ENCODE measurements at places on chromosomes 12 and 14. TPM values are rescaled to one million over a fixed set of nuclear protein-coding genes. Genes with fewer than 3 reads are reported as not detected.
A peak's percentile ranks its signal among the peaks of the same experiment; 100 is the strongest.

Gene PACS2
- 72.5 TPM for total RNA-seq

Gene DPF3
- not detected for total RNA-seq

Gene RAD51B
- 16.7 TPM for total RNA-seq

Gene ARHGAP5
- total RNA-seq: 71.4 TPM

Gene C12orf54
- total RNA-seq: not detected

Gene CMA1
- not detected for total RNA-seq

Gene CISTR
- total RNA-seq: not detected

Gene ART4
- total RNA-seq: not detected

Gene GPR137C
- 4.3 TPM for total RNA-seq

Gene KRT5
- not detected for total RNA-seq

Gene CYP46A1
- 0.59 TPM for total RNA-seq

Gene TAS2R42
- not detected for total RNA-seq

Gene GRIP1
- total RNA-seq: 19.5 TPM

- DNase-seq: no peak
Observed at GRCh38 chr12:4300883-4301282, 20.1 kb upstream of the TIGAR start.

GRCh38 chr12:3489057-3489456 is 1.9 kb upstream of the PRMT8 start:
- DNase-seq: no peak

- DNase-seq: no peak
Observed at GRCh38 chr14:32509632-32510187, 180.6 kb downstream of the AKAP6 start.

- DNase-seq: no peak
Observed at GRCh38 chr14:97306133-97306759, 509.1 kb downstream of the VRK1 start.

DNA sequence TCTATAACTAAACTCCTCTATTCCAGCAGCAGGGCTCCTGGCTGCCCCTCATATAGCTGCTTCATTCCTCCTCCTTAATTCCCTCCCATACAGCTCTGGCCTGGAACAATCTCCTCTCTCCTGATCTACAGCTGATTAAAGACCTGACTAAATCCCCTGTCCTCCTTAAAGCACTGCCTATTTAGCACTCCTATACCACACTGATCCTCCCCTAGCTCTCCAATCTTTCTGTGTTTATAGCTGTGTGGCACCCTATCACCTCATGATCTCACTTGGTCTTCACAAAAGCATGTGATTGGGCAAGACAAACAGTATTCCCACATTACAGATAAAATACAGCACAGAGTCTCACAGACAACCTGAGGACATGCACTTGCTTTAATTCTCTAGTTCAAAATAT is 17.4 kb downstream of the FMNL3 start:
- no peak for DNase-seq

GRCh38 chr14:48247977-48248376 is 572.6 kb upstream of the MDGA2 start:
- DNase-seq: no peak

DNA sequence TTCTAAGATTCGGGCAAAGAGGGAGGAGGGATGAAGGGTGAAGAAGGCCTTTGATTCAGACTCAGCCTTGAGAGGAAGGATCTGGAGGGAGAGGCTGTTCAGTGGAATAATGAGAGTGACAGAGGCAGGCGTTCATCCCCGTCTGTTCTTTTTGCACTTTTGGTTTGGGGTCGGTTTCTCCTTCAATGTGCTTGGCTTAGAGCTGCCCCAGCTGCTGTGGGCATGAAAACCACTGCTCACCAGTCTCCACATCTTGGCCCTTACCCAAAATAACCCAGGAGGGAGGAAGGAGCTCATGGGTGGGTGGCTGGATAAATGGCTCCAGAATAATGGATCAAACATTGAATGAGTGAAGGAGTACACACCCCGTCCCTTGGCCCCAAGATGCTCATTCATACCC is 261.7 kb upstream of the FKBP4 start:
- no peak for DNase-seq

GRCh38 chr12:28974166-28974565 is 174.9 kb upstream of the FAR2 start:
- no peak for DNase-seq

DNA sequence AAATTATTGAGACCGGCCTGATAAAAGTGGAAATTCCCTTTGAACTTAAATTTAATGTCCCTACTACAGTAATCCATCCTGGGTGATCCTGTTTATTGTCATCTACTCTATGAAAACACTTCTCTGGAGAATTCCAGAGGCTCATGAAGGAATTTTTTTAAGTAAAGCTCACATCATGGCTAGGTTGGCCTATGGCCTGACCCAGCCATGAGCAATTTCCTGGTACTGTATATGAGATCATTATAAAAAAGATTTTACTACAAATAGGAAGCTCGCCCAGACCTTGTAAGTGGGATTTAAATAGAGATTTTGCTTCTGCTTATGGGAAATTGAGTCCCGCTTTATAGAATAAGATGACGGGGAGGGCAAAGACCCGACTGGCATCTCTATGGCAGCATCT is 215.5 kb downstream of the DPF3 start:
- DNase-seq: no peak

GRCh38 chr14:24398653-24399446 is at the start of gene NYNRIN:
TSS of gene NYNRIN (plus strand) at chr14:24399003. CDS start at chr14:24399247, 244 bp downstream.
- peak; percentile 73 for DNase-seq

GRCh38 chr14:20734430-20734806 is 11.3 kb upstream of the EDDM3A start:
- no peak for DNase-seq

GRCh38 chr12:22529281-22530060 is 14.9 kb downstream of the C2CD5 start:
- no peak for DNase-seq

DNA sequence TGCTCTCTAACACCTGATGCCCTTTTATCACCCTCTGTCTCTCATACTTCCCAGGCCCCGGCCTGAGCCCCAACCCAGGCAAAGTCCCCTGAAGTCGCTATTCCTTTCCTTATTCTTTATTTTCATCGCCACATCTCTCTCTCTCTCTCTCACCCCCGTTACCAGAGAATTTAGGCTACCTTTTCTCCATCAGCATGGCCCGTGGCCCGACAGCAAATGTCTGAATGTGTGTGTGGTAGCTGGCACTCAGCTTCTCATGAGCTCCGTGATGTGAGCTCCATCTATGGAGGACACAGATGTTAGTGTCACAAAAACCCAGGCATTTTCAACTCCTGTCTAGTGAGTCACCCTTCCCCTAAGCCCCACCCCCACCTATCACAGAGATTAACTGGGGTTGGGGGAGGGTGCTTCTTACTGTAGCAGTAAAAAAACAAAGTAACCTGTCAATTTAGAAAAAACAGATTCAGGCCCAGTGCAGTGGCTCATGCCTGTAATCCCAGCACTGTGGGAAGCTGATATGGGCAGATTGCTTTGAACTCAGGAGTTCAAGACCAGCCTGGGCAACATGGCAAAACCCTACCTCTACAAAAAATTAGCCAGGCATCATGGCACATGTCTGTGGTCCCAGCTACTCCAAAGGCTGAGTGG is 53.8 kb downstream of the VCPKMT start:
- no peak for DNase-seq

DNA sequence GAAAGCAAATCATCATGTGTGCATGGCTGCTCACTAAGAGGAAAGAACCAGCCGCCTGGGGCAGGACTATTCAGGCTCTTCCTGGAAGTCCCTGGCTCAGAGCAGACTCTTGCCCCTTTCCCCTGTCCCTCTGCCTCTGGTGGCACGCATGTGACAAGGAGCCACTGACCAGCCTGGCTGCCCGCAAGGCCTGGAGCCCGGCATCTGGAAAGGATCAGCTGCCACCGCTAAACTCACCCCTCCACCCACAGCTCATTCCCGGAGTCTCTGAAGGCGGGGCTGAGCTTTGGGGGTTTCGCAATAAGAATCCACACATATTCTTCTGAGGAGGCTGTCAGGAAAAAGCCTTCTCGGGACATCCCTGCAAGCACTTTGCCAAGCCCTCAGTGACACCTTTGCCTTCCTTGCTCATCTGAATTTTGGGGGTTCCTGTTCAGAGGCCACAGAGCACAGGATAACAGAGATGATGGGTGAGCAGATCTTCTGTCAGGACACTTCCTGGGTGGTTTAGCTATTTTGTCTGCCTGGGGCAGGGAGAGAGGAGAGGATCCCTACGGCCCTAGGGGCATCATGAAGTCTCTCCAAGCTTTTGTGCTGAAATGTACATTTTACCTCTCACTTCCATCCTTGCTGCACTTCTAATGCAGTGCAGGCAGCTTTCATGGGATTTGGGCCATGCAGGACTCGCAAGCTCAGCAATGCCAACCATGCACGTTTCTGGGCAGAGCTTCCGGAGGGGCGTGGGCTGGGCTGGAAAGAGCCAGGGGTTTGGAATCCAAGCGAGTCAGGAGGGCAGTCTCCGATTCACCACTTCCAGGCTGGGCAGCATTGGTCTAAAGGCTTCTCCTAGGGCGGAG is 124.8 kb upstream of the MAP1LC3B2 start:
- DNase-seq: peak; percentile 89

- no peak for DNase-seq
Observed at GRCh38 chr12:15861404-15861803, 20.8 kb upstream of the STRAP start.

GRCh38 chr14:104682107-104682593 is 7.3 kb upstream of the INF2 start:
- DNase-seq: peak; percentile 96

DNA sequence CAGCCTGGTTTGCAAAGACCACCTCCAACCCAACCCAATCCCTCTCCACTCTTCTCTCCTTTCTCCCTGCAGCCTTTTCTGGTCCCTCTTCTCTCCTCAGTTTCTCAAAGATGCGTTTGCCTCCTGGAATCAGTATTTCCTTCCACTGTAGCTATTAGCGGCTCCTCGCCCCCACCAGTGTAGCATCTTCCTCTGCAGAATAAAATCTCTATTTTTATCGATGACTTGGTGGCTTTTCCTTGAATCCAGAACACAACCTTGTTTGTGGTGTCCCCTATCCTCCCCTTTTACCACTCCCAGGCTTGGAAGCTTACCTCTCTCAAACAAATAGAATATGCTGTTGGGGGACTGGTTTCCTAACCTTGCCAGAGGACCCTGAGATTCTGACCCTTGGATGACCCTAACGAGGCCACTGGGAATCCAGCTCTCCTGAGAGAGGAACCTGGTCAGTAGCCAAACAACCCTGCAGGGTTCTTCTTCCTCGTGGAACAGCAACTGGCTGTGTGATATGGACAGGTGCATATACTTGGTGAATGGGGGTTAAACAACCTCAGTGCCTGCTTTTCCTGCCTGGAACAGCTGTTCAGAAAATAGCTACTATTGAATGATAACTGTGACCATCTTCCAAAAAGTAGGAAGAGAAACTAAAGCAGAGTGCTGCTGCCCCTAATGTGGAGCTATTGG is 4.4 kb downstream of the WNT1 start:
- no peak for DNase-seq

DNA sequence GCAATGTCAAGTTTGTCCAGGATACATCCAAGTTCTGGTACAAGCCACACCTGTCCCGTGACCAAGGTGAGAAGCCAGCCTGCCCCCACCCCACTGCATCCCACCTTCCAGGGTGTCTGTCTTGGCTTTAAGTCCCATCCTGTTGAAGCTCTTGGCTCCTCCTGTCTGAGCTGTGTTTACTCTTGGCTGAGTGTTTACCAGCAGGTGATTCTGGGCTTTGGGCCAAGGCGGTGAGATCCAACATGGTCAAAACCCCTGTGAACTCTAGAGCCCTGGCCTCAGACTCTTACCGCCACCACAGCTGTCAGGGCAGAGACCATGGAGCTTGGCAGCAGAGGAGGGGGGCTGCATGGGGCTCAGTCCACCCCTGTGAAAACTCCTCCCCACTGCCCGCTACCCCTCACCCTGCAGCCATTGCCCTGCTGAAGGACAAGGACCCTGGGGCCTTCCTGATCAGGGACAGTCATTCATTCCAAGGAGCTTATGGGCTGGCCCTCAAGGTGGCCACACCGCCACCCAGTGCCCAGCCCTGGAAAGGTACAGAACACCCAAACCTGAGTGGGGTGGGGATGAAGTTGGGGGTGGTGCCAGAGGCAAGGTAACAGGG is 11.6 kb downstream of the TNS2 start:
- peak; percentile 81 for DNase-seq

- DNase-seq: no peak
Observed at GRCh38 chr14:51401272-51401671, 161.2 kb downstream of the TMX1 start.

DNA sequence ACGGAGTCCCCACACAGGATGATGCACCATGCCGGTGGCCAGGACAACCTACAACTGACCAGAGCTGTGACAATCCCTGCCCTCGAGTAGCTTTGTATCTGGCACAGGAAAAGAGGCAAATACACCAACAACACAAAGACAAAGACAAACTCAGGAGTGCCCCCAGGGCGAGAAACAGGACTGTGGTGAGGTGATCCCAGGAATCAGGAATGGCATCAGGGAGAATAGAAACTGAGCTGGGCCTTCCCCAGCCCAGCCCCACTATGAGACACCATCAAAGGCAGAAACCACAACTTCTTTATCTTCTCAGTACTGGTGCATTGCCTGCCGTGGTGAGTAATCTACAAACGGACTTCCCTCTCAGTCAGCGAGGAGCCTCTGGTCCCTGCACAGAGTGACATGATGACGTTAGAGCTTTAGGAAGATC is 157.7 kb downstream of the TTC7B start:
- DNase-seq: no peak

GRCh38 chr12:103654816-103655215 is 67.7 kb downstream of the STAB2 start:
- DNase-seq: no peak

DNA sequence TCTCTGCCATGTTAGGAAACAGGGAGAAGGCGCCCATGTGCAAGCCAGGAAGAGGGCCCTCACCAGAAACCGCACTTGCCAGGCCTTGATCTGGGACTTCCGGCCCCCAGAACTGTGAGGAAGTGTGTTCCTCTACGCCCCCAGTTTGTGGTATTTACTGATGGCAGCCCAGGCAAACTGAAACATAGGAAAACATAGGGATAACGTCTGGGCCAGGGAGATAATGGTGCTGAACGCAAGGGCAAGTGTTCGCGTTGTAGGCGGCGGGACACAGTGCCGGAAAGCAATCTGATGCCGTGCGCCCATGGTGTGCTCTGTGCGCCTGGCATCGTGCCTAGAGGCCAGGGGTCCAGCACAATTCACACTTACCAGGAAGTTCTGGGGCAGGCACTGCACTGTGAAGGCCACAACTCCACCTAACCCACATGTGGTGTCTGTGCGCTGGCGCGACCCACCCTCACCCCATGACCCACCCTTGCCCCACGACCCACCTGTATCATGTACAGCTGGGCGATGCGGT is 53.6 kb downstream of the ARL6IP4 start:
- DNase-seq: no peak

GRCh38 chr14:60323199-60323896 is 74.3 kb downstream of the PPM1A start:
- no peak for DNase-seq

DNA sequence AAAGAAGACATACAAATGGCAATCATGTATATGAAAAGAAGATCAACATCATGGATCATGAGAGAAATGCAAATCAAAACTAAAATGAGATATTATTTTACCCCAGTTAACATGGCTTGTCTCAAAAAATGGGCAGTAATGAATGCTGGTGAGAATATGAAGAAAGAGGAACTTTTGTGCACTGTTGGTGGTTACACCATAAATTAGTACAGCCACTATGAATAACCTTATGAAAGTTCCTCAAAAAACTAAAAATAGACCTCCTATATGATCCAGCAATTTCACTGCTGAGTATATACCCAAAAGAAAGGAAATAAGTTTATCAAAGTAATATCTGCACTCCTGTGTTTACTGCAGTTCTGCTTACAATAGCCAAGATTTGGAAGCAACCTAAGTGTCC is 151.7 kb downstream of the PDZRN4 start:
- DNase-seq: no peak
